ENCODE measurements at places on chromosomes 6 and 20.

DNA sequence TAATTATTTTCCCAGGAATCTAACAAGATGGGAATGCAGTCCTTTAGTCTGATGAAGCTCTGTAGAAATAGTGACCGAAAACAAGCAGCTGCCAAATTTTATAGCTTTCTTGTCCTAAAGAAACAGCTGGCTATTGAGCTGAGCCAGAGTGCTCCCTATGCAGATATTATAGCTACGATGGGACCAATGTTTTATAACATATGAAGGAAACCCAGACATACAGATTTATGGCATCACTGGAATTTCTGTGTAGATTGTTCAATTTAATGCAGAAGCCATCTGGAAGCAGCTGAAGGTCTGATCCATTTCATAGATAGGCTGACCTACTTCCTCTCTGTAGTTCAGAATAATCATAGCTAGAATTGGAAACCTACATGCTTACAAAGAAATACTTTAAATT lies 11.8 kb upstream of the SNPH start:
- DNase-seq, result no peak

DNA sequence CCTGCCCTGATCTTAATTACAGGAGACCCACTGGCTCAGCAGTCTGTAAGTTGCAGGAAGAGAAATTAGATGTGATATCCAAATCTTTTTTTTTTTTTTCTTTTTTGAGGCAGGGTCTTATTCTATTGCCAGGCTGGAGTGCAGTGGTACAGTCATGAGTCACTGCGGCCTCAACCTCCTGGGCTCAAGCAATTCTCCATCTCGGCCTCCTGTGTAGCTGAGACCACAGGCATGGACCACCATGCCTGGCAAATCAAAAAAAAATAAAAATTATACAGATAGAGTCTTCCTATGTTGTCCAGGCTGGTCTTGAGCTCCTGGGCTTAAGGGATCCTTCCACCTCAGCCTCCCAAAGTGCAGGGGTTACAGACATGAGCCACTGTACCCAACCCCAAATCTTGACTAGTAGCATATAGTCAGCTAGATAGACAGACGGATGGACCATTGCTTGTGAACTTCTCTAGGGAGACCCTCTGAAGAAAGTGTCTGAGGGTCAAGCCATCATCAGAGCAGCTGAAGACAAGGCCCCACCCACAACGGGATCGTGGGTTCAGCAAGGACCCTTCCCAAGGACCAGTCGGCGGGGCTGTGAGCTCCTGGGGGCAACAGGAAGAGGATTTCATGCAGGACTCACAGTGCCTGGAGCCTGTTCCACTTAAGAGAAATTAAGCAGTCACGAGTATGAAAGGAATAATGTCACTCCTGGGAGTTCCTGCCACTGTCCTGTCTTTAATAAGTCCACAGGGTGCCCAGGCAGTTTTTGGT lies 222.7 kb downstream of the ANKRD60 start:
- DNase-seq, result no peak

DNA sequence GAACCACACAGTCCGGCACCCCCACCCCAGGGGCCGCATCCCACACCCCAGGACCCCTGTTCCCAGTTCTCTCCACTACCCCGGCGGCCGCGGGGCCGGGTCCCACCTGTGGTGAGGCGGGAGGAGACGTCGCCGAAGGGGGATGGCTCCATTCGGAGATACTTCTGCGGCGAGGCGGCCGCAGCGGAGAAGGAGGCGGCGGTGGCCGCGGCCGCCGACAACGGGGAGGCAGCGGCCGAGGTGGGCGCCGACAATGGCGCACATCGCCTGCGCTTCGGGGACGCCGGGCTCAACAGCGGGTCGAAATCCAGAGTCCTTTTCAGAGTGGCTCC lies 723 bp downstream of the AKIRIN2 start:
- peak; percentile 33 for DNase-seq

GRCh38 chr20:64048402-64049044 lies 916 bp downstream of the SOX18 start:
- no peak for DNase-seq

GRCh38 chr20:9160757-9161156 lies 91.9 kb downstream of the PLCB4 start:
- no peak for DNase-seq

DNA sequence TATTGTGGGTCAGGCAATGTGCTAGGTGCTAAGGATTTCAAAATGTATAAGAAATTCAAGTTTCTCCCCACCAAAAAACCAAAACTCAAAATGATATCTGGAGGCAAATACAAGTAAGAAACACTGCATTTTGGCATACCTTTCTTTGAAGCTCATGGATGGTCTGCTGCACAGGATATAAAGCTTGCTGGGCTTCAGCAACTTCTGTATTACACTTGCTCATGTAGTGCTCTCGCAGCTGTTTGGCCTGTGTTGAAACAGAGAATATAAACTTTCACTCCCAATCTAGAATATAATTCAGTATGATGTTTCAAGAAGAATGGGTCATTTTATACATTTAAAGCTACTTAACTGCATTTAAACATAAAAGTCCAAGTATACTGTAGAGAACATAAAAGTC lies 39.6 kb downstream of the SHPRH start:
- no peak for DNase-seq

- DNase-seq, result no peak
These were observed 776.1 kb downstream of the TENT5A start for GRCh38 chr6:80976336-80976735.

- no peak for DNase-seq
These were observed 9.9 kb downstream of the SDCBP2 start for GRCh38 chr20:1319051-1319450.

DNA sequence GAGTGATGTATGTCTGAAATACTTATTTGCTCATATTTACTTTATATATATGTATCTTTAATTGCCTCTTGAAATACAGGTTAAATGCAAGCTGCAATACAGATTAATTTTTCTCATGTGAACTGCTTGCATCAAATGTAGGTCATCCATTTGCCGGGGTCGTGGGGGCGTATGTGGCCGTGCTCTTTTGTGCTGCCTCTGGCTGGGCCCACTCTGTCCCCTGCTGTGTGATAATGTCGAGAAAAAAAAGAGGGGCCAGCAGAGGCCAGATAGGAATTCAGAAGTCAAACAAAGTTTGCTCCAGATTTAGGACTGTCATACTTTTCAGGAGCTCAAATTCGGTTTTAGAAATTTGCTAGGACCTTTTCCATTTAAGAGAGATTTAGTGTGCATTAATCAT lies 459.6 kb upstream of the SOX4 start:
- DNase-seq, result no peak

DNA sequence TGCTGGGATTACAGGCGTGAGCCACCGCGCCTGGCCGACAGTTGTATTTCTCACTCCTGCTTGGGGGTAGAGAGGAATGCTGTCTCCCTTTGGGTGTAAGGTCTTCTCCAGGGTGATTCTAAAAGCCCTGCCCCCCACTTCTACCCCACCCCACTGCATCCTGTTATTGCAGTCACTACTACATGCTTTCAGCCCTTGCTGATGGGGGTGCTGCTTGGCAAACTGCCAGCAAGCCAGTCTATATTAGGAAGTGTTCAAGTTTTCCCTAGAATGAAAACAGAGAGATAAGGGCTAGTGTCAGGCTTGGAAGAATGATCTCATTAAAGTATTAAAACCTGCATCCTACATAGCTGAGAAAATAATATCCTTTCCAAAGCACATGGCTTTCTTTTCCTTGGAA lies 31.3 kb downstream of the TTI1 start:
- DNase-seq, result no peak

All from activated naive CD8-positive, alpha-beta T cell treated with anti-CD3 and anti-CD28 coated beads, Interleukin-2, amount 50 U/mL, for 24 hours (primary cell).